Caki2 (cell line): ENCODE measurements at places on chromosomes 4 and X. TPM values are rescaled to one million over a fixed set of nuclear protein-coding genes. Genes with fewer than 3 reads are reported as not detected.

The CFP gene
- not detected in 2 replicates for total RNA-seq

DNA sequence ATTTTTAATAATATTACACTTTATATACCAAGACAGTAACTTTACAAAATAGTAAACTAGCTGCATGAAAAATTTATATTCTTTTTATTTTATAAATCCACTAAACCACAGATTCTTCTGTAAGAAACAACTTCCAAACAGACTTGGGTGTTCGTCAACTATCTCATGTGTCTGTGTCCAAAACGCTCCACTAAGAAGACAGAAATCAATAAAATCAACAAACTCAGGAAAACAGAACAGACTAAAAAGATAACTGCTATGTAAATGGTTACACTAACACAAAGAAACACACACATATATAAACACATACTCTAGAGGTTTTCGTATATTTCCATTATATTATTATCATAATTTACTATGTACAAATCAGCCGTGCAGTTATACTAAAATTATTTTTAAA lies 158.4 kb downstream of the PPP3CA start:
- DNase-seq = no peak

The GUF1 gene
- total RNA-seq = 1.9 and 8.4 TPM in 2 replicates

DNA sequence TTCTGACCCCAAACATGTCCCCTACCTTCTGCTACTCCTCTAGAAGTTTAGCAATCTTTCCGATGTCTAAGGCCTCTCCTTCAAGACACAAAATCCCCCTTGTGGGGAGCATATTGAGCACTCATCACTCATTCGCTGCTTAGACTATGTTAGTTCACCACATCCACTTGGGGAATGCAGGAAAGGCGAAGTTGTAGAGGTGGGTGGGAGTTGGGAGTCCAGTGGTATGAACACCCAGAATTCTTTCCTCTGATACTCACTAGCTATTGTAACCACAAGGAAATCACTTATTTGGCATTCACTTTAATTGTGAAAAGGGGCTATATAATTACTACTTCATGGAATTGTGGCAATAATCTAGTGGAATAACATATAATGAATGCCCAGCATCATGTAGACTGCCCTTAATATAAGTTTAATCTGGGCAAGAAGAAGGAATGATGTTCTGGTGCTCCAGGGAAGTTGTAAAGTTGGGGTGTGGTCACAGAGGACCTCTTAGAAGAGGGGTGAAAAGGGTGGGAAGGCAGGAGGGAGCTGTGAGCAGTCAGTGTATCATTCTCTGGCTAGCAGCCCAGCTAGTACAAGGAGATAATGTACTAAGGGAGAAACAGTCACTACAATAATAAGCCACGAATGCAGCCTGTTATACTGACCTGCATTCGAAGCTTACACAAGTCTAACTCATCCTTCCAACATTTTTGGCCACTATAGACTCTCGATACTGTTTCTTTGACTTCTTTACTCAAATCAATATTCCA lies 468.2 kb upstream of the DIPK2B start:
- peak; percentile 35 for DNase-seq

DNA sequence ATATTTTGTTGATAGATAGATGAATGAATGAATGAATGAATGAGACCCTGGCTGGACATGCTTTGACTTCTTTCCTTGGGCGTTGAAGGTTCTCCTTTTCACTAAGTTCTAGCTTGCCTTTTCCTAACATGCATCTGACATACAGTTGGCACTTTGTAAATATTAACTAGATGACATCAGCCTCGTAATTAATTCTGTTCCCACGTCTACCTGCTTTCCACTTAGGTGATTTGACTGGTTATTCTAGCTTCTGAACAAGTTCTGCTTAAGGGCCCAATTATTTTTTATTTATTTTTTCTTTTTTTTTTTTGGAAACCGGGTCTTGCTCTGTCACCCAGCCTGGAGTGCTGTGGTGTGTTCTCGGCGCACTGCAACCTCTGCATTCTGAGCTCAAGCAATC lies 13.9 kb upstream of the RASL11B start:
- DNase-seq = no peak

DNA sequence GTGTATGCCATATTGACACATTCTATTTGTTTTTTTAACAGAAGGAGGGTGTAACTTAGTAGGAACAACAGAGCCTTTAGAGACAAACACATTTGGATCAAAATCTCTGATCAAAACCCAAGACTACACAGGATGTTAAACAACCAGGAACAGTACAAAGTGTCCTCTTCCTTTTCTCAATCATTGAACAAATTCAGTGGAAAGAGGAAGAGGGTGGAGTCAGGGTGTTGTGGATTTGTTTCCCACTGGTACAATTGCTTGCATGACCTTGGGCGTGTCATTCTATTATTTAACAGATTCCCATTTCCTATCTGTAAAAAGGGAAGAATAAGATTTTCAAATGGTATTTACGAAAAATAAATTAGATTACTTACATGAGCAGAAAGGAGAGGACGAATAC lies 1162.8 kb upstream of the PRKX start:
- no peak for DNase-seq

DNA sequence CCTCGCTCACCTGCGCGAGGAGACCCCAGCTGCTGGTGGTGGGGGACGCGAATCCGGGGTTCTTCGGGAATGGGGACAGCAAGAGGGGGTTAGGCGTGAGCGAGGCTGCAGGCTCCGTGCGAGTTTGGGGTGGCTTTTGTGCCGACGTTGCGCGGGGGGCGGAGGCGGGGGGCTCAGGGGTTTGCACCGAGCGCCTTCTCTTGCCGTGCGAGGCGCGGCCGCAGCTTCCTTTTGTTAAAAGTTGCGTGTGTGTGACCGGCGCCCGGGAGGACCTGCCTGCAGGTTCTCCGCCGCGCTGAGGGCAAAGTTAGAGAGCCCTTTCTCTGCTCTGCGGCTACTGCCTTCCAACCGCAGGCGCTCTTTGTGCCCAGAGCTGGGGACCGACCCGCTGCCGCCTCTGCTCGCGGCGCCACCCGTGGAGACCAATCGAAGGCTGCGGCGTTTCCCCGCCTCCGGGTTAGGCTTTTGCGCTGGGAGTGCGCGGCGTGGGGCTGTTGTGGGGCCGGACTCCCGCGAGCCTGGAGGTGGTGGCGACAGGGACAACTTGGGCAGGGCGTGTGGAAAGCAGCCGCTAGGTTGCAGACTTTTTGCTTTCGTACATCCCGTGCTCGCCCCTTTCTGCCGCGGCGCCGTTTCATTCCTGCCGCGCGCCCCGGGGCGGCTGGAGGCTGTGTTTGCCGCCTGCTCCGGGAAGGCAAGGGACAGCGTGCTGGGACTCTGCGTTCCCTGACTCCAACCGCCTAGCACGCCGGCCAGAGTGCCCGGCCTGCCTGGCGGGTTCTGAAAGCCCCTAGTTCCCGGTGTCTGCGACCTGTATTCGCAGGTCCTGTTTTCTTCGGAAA lies 716 bp downstream of the KIT start:
- DNase-seq = peak; percentile 78

The DMP1 gene
- not detected in 2 replicates for total RNA-seq

DNA sequence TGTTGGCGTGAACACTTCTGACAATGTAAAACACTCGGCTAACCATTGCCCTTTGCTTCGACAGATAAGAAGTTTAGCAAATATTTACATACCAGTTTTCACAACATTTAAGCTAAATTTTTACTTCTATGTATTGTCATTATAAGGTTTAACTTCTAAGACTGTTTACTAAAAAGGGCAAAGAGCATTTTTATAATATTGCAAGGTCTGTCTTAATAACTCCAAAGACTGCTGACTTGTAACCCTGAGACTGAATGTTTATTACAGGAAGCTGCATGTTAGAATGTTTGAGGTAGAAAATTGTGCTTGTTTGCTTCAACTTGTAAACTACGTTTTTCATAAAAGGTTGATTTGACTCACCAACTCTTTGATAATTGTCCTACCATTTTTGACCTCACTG lies 213.2 kb upstream of the RPS6KA3 start:
- no peak for DNase-seq

- no peak for DNase-seq
These were observed 261.2 kb downstream of the CBLL2 start for GRCh38 chrX:22533898-22534297.

GRCh38 chrX:2717312-2717711 lies 26.2 kb downstream of the CD99 start:
- no peak for DNase-seq

- no peak for DNase-seq
These were observed 59.6 kb downstream of the GSX2 start for GRCh38 chr4:54159543-54159942.

GRCh38 chr4:150297861-150298474 lies 219.7 kb downstream of the DCLK2 start:
- DNase-seq = peak; percentile 39

The TENM3 gene
- 44.5 and 51.3 TPM in 2 replicates for total RNA-seq

The RPS6KA6 gene
- total RNA-seq = 0.95 and 4.0 TPM in 2 replicates

GRCh38 chr4:112973750-112974251 lies 75.7 kb upstream of the ANK2 start:
- no peak for DNase-seq

DNA sequence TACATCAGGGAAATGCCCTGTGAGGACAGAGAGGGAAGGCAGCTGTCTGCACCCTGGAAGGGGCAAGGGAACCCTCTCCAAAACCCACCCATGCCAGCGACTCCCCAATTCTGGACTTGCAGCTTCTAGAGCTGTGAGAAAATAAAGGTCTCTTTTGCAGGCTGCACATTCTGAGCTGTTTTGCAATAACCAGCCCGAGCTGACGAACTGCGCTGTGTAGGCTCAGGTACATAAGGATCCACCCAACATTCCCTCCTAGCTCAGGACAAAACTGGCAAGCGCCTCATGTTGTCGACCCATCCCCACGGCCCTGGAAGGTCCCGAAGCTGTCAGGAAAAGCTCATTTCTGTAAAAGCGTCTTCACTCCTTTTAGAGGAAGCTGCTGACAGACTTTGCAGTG lies 271.8 kb downstream of the CRLF2 start:
- DNase-seq = no peak

DNA sequence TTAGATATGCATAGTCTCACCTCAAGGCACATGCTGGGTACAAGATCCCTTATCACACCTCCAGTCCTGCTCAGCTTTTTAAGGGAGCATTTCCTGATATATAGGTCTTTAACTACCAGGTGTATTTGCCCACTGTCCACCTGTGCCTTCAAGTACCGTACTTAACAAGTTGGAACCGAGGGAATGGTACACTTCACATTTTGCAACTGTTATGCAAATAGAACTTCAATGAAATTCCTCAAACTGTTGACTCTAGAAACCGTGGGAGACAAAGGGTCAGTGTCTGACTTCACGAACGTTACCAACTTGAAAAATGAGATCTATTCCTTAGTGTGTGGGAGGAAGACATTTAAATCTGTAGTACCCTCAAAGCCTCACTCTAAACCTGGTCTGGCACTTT lies 5.2 kb downstream of the TRIM2 start:
- no peak for DNase-seq

DNA sequence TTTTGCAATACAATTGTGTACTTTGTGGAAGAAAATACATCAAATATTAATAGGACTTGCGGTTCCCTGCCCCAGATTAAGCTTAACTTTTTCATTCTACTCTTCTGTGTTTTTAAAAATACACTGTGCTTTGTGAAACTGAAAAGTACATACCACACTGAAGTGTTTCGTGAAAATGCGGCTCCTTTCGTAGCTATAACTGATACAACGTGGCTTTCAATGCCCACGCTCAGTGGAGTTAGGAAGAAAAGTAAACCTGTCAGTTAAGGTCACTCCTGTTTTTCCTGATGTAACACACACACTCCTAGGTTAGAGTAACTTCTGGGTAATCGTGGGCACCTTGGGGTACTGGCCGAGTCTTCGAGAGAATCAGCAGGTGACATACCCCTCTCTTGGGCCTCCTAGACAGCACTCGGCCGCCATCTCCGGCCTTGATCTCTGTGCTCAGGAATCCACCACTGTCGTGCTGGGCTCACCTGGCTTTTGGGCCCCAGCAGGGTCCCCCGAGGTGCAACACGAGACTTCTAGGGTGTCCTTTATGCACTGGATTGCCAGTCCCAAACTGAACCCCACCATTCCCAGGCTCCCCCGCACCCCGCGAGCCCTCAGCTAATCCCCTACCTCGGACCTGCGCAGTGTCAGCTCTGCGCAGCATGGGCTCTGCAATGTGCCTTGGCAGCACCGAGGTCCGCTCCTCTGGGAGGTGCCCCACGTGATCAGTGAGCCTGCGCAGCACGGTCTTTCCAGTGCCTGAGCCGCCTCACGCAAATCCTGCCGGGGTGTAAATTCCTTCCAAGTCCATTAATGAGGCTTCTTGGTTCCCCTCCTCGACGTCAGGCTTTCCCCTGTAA lies 162.6 kb upstream of the INTU start:
- DNase-seq = no peak

The RENBP gene
- total RNA-seq = 13.5 and 15.5 TPM in 2 replicates

The CLDN22 gene
- not detected in 2 replicates for total RNA-seq

The RRH gene
- total RNA-seq = not detected in 2 replicates

- no peak for DNase-seq
These were observed 127.0 kb upstream of the CASK start for GRCh38 chrX:42050345-42050744.

DNA sequence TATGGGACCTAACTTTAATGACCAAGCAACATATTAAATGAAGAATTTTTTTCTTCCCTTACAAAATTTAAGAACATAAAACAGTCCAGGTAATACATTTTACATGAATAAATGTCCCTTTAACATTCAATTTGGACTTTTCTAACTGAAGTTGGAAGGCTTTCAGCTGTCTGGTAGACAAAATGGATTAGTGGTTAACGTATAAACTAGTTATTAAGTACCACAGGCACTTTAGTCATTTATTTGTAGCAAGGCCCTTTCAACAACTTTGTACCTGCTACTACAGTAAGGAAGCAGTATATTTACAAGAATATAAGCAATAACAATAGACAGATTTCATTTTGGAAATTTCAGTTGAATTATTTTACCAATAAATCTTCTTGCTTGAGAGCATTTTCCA lies 152.5 kb upstream of the TENT5D start:
- no peak for DNase-seq

DNA sequence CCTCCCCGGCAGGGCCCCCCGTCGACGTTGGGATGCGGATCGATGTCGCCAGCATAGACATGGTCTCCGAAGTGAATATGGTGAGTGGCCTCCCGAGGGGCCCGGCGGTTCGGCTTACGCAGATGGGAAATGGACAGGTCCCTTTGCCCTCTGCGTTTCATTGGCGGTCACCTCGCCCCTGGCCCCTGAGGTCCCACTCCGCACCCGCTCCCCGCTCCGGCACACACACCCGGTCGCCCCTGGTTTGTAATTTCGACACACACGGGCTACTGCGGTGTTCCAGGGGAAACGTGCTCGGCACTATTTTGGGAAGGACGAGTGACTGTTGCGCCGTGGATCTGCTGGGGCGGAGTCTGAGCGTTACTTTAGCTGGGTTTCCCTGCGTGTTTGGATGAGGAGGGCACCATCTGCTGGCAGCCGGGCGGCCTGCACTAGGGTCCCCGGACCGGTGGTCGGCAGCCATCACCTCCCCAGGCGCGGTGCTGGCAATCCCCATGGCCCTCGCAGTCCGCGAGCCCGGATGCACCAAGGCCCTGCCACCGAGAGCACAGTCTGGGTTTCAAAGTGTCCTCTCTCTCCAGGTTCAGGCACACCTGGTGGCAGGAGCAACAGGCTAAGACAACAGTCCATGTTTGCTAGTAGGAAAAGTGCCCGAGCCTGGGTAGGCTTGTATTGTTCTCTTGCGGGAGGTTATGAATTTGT lies 1.2 kb downstream of the GABRB1 start:
- peak; percentile 64 for DNase-seq

The FREM3 gene
- not detected in 2 replicates for total RNA-seq

The S100G gene
- total RNA-seq = not detected in 2 replicates

The CEP135 gene
- total RNA-seq = 0.81 and 5.2 TPM in 2 replicates
